Stimulated activated CD4-positive, alpha-beta T cell treated with anti-CD3 and anti-CD28 coated beads, Interleukin-4, amount 100 ng/mL, for 24 hours (primary cell): ENCODE measurements at places on chromosomes 4 and X.
A peak's percentile ranks its signal among the peaks of the same experiment; 100 is the strongest.

- no peak for DNase-seq
Measured at GRCh38 chr4:651884-652642, 22.0 kb downstream of the ATP5ME start.

- DNase-seq, result no peak
Measured at GRCh38 chr4:10077483-10078335, 38.9 kb downstream of the WDR1 start.

- DNase-seq, result no peak
Measured at GRCh38 chrX:107571296-107571998, 56.9 kb upstream of the PRPS1 start.

- DNase-seq, result no peak
Measured at GRCh38 chrX:110056419-110056818, 53.5 kb downstream of the TMEM164 start.

GRCh38 chrX:148043271-148043855 is 62.2 kb downstream of the FMR1NB start:
- no peak for DNase-seq

DNA sequence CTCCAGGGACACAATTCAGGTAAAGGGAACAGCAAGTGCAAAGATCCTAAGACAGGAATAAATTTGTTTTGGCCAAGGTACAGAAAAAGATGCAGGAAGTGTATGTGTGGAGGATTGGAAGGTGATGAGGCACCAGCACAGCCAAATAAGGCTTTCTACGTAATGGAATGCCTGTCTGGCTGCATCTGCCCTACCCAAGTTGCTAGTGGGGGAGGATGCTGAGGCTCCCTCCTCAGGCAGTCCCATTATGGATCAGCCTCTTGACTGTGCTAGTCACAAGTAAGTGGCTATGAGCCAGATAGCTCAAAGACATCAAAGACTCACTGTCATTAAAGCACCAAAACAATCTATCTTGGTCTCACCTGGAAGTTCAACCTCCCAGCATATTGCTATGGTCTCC is 300.9 kb upstream of the FAT4 start:
- no peak for DNase-seq

GRCh38 chrX:123846577-123847038 is 13.2 kb upstream of the XIAP start:
- DNase-seq, result no peak

- no peak for DNase-seq
Measured at GRCh38 chr4:55736605-55737183, 82.9 kb upstream of the EXOC1L start.

DNA sequence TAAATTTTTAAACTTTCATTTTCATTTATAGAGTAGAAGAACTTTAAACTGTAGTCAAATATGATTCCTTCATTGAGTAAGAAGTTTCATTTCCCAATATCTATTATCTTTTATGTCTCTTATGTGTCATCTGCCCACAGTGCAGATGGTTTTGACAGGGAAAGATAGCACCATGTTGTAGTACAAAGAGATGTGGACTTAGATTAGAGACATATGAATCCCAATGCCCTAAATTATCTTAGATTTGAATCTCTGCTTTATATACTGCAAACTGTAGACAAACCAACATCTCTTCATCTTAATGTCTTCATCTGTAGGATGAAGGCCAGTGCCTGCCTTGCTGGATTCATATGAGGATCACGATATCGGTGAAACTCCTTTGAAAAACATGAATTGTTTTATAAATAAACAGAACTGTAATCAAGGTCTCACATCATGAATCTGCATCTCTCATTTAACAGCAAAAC is 217.5 kb downstream of the BANK1 start:
- no peak for DNase-seq

GRCh38 chrX:80663331-80663730 is 146.3 kb downstream of the BRWD3 start:
- DNase-seq, result no peak

GRCh38 chr4:176150356-176150682 is 45.1 kb downstream of the SPATA4 start:
- DNase-seq, result no peak

DNA sequence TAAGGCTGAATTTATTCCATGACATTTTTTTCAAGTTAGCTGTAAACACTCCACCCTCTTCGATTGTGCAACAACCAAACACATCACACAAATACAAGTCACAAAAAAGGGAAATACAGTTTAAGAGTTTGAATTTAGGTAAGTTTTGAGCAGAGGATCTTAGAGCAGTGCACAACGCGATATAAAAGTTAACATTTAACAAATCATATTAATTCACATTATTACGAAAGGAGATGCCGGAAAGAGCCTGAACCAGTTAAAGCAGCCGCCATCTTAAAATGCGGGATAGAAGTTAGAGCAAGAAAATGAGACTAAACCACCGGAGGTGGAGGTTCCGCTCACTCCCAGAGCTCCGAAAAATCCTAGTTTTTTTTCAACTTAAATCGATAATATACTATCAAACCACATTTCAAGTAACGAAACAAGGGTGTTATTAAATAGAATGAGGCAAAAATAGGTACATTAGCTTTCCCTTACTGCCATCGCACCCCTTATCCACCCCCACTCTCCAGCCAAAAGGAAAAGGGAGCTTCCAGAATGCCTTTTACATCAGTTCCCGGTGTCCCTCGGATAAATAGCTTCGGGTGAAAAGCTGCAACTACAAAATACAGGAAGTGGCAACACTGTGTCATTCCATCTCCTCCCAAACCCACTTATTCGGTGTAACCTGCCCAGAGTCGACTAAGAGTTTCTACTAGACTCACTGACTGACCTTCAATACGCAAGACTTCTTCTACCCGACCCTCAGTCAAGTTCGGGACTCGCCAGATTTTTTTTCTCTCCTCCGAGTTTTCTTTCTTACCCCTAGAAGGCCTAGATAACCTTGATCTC is 1.9 kb downstream of the UBE2D3 start:
- peak; percentile 53 for DNase-seq

- DNase-seq, result no peak
Measured at GRCh38 chr4:90127706-90128345, 632 bp downstream of the CCSER1 start.

DNA sequence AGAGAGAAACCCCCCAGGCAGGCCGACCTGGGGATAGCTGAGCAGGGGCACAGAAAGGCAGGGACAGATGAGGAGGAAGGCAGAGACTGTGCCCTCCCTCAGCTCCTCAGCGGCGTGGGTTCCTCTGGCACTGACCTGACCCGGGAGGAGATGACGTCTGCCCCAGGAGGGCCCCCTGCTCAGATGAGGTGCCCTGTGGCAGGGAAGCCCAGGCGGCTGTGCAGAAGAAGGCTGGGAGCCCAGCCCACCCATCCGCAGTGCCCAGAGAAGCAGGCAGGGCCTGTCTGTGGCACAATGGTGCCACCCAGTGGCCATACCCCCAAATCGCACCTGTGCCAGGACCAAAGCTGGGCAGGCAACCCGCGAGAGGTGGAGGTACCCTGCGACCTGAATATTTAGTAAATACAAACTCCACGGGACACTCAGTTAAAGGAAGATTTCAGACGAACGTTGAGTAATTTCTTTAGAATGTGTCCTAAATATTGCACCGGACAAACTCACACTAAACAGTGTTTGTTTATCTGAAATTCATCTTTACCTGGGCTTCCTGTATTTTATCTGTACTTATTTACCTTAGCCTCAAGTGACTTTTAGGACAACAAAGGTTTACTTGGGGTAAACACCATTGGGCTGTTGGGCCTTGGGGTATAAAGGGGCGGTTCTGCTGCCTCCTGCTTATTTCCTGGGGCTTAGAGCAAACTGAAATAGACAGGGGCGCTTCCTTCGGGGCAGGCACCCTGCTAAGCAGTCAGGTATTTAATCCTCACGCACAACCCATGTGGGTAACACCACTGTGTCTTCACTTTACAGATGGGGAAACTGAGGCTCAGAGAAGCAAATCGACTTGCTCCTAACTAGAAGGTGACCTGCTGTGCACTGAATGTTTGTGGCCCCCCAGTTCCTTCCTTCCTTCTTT is 46.5 kb upstream of the HMX1 start:
- peak; percentile 72 for DNase-seq

DNA sequence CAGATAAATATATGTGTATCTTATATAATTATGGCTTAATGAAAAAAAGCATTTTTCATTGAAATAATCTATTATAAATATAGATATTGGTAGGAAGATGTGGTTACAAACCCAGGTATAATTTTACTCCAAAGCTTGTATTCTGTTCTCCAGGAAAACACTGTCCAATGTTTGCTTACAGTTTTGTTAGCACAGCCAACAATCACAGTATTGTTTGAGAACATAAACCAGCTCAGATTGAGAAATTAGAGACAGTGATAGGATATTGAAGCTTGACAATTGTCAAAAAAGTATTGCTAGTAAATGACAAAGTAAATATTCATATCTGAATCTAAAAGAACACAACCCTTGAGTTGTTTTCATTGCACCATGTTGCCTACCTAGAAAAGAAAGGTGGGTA is 228.8 kb downstream of the ADGRL3 start:
- no peak for DNase-seq

DNA sequence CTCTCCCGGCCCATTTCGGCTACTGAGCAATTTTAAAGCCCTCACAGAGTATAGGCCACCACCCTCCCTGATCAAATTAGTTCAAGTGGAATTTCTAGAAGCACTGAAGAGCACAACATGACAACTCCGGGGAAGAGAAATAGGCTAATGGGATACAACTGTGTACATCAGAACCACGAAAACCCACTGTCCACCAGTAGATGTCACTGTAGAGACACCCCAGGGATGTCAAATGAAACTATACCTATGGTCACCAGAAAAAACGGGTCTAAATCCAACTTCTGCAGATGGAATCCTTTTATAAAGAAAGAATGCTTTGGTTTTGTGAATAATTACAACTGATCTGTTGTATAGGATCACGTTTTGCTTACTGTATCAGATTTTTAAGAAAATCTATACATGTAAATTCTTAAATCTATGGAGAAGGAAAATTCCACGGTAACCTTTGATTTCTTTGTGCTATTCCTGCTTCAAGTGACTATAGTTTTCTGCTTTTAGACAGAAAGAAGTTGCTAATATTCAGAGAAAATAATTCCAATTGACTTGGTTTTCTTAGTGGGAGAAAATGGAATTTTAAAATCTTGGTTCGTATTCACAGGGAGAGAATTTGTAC is 29.5 kb upstream of the MAP3K15 start:
- peak; percentile 55 for DNase-seq

GRCh38 chrX:16771483-16772398 is 14.5 kb upstream of the TXLNG start:
- no peak for DNase-seq

DNA sequence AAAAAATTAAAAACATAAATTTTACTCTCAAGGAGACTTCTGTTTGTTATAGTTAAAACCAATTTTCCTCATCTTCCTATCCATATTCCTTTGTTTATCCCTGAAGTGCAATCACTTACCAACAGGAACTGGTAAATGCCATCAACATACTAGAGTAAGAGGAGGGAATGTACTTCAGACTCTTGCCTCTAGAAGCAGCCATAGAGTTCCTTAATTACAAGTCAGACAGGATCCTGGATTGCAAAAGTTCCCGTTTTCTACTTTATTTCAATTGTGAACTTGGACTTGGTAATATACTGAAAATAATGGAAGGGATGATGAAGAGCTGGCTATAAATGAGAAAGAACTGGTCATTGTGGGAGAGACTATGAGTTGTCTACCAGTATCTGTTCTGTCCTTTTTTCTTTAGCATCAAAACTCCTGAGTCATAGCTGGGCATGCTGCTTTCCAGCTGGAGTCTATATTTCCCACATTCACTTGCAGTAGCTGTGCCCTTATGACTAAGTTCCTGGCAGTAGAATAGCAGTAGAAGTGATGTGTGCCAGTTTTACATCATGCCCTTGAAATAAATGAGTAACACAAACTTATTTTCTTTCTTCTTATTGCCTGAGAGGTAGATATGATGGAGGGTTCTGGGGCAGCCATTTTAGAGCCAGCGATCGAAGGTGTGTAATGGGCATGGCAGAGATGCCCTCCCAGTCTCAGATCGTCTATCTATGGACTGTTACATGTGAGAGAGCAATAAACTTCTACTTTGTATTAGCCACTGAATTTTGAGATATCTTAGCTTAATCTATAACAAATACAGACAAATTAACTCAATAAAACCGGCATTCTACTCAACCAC is 26.8 kb upstream of the SPARCL1 start:
- no peak for DNase-seq

DNA sequence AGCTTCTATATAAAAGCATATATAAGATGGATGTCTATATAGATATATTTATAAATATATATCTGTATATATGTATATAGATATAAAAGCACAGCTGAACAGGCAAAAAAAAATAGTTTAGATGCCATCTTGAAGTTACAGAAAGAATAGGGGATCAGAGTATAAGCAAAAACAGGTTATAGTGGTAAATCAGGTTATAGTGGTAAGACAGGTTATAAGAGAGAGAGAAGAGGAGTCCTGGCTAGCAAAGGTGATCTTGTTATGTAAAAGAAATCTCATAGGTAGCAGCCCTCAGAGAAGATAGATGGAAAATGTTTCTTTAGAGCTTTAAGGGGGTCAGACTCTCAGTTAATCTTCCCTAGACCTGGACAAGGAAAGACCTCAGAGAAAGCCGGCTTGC is 1263.1 kb downstream of the PCDH7 start:
- DNase-seq, result no peak

DNA sequence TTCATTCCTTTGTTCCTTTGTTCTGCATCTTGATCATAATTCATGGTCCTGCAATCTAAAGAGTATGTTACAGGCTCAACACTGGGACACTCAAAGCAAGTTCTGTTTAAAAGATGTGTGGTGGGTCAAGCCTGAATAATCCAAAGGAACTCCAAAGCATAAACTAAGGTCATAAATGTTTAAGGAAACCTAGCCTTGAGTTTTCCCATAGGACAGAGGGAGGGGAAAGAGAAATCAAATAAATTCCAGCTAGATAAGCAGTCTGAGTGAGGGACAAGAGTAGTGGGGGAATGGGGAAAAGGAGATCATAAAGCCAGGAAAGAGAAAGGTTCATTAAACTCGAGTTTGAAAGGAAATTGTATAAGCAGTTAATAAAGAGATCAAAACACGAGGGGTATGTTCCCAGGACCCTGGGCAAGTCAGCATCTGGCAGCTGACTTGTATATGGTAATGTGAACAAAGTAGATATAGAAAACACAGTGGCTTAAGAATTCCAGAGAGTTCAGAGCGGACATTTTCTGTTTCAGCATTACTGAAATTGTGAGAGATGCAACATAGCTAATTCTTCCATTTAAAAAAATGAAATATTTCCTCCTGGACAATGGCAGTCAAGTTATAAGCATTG is 125.8 kb upstream of the EDNRA start:
- DNase-seq, result no peak

DNA sequence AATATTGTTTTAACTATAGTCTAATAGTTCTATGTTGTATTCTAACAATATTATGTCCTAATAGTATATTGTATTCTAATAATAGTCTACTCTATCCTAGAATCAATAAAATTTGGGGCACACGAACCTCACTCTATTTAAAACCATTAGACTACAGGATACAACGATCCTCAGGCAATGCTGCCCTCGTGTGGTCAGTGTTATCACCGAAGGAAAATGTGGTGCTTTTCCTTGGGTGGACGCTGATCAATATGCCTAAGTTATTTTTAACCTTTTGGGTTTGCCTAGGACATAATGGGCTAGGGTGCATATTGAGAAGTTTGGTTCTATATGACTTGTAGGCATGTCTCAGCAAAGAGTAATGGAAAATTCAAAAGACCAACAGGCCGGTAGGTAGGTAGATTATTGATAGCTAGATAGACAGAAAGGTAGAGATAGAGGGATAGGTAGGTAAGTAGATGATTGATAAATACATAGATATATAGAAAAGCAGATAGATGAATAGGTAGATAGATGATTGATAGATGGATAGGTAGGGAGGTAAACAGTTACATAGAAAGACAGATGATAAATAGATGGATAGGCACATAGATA is 75.1 kb downstream of the PRKX start:
- peak; percentile 24 for DNase-seq
